ENCODE measurements at places on chromosomes 6 and 20.

DNA sequence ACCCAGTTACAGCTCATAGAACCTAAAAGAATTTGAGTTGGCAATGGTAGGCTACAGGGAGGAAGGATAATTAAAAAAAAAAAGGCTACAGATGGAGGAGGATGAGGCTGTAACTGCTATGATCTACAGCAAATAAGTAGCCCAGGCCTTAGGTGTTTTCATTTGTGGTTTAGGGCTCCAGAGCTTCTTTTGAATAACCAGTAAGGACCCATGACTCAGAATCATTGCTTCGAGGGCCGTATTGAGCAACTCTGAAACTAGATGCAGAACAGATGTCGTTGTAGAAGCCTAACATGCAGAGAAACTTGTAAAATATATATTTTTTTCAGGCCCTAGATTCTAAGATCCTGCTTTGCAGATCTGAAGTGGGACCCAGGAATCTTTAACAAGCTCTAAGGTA lies 19.0 kb upstream of the ASIP start:
- peak; percentile 89 for DNase-seq

- no peak for DNase-seq
Observed at GRCh38 chr6:148195511-148195910, 147.1 kb upstream of the SASH1 start.

DNA sequence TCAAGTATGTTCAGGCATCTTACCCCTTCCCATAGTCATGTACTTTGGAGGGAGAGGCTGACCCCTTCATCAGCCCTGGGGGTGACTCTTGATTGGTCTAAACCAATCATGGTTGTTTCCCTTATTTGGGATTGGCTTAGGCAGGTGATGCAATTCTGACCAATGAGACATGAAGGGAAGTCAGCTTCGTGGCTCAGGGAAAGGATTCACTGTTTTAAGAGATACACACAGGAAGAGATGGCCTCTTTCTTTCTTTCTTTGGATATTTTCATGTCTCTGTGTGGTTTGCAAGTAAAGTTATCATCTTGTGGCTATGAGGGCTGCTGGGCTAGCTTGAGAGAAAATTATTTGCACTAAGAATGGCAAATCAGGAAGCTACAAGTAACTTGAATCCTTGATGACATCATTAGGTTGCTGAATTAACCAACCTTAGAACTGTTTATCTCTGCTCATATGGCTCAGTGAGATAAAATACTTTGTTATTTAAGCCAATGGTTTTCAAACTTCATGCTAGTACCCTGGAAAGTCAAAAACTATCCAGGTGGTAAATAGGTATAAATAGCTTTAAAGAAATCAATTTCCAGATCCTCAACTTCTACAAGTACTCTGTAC lies 144.2 kb upstream of the CENPW start:
- DNase-seq: peak; percentile 9

DNA sequence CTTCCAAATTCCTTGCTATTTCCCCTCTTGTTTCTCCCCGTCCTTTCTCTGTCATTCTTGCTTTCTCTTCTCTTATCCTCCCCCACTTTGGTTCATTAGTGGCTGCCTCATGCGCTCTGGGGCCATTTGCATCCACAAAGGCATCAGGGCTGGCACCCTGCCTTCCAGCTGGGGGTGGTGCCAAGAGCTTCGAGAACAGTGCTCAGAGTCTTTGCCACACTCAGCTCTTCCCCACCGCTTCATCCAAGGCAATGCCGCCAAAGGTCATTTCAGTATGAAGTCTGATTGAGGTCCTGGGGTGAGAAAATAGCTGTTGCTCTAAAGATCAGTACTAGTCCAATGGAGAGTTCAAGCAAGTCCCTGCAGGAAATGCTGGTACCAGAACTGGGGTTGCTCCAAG lies 22.7 kb downstream of the OLIG3 start:
- peak; percentile 5 for DNase-seq

- DNase-seq: no peak
Observed at GRCh38 chr20:57442158-57442887, 51.1 kb downstream of the RBM38 start.

Data from H4 (cell line).